Jurkat, Clone E6-1 (cell line): ENCODE measurements at places on chromosomes 2 and 18.

DNA sequence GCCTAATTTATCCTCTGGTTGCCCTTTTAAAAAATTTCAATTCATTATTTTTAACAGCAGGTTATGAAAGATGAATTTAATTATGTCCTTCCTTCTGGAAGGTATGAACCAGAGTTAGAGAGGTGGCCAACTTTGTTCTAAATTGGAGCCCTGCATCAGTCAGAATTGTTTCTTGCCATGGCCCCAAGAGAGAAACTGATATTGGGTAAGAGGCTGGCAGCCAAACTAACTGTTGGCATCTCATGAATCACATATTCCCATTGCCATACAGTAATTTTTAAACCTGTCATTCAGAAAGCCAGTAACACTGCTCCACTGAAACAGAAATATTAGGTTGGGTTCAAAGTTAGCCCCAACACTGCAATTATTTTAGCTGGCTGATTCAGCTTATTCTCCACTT, 67.4 kb downstream of the SMAD2 start:
- no peak for DNase-seq

- no peak for DNase-seq
Observed at GRCh38 chr2:200320344-200320743, 13.9 kb downstream of the SPATS2L start.

- no peak for DNase-seq
Observed at GRCh38 chr18:45102863-45103262, 422.2 kb downstream of the SETBP1 start.

- no peak for DNase-seq
Observed at GRCh38 chr2:124867247-124867646, 842.2 kb downstream of the CNTNAP5 start.

- no peak for DNase-seq
Observed at GRCh38 chr18:48993586-48993985, 42.8 kb upstream of the SMAD7 start.

- no peak for DNase-seq
Observed at GRCh38 chr2:233225230-233226068, 26.0 kb upstream of the ATG16L1 start.
